NCI-H524 treated with DMSO at 0.1 percent for 48 hours (cell line): ENCODE measurements at places on chromosomes 2 and 18.
A peak's percentile ranks its signal among the peaks of the same experiment; 100 is the strongest.

DNA sequence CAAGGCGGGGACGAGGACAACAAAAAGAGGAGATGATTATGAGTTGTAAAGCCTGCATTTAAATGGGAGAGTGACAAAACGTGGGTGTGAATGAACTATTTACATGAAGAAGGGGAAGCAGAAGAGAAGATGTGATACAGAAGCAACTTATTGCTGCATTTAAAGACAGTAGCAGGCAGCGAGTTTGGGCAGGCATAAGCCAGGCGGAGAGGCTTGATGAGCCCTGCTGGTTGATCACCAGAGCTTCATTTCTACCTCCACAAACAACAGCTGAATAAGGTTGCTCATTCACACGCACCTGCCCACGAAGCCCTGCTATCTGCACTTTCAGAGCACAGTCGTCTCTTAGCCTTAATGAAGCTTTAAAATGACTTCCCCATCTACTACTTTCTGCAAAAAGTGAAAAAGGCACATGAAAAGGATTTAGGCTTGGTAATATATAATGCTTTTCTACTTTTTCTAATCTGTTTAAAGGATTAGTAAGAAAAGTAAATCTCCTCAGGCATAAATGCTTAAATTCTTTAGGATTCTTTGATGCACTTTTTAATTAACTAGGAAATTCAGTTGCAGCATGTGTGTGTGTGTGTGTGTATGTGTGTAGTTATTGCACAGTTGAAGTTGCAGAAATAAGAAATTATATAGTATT, 3.1 kb downstream of the SLC38A11 start:
- no peak for DNase-seq

GRCh38 chr2:222299906-222300725, 1.3 kb upstream of the PAX3 start:
- DNase-seq: no peak

- no peak for DNase-seq
Measured at GRCh38 chr18:40357536-40357935, 1597.5 kb upstream of the PIK3C3 start.

- no peak for DNase-seq
Measured at GRCh38 chr18:61413396-61413795, 80.2 kb downstream of the CDH20 start.

- no peak for DNase-seq
Measured at GRCh38 chr18:79770501-79770815, 27.3 kb upstream of the KCNG2 start.

GRCh38 chr2:10056439-10056838, 13.1 kb downstream of the KLF11 start:
- DNase-seq: no peak

DNA sequence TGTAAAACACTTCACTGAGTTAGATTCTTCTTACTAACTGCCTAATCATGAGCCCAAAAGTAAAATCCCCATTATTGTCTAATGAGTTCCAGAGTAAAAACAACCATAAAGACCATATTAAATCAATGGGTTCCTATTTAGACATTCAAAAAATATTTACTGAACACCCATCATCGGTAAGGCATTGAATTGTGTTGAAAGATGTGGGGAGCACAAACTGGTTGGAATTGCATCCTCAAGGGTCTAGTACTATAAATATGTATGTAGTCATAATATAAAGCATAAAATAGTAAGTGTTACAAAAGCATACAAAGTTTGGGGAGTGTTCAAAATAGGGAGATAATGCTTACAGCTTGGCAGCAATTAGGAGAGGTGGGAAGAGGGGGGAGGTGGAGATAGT, 3.0 kb upstream of the MARCHF4 start:
- no peak for DNase-seq

- no peak for DNase-seq
Measured at GRCh38 chr18:33116376-33116775, 324.1 kb downstream of the CCDC178 start.

DNA sequence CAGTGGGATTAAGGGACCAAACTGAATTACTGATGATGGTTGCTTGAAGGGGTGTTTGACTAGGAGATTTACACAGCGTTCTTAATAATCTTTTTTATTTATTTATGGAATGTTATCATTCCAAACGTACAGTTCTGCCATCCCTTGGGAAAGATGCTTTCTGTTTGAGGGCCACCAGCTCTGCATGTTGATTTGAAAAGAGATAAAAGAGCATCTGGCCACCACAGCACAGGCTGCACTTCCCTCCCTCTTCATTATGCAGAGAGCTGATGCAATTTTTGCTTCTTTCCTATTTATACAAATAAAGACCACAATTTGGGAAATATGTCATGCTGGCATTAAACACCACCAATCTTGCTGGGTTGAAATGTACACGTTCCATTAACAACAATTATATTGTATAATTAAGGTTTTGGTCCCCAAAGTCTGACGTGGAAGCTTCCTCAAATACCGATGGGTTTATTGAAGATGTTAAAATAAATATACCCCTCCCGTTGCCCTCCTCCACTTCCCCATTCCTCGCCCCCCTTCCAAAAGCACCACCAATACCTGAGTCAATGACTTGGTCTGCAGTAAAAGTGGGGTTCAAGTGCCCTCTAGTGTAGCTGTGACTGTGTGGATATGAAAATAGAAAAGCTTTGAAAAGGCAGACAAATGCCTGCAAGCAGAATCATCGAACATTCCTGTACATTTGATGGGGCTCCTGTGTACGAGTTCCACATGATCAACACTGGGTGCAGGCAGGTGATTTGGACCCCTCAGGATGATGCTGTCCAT, 211.9 kb downstream of the HRH4 start:
- peak; percentile 19 for DNase-seq

DNA sequence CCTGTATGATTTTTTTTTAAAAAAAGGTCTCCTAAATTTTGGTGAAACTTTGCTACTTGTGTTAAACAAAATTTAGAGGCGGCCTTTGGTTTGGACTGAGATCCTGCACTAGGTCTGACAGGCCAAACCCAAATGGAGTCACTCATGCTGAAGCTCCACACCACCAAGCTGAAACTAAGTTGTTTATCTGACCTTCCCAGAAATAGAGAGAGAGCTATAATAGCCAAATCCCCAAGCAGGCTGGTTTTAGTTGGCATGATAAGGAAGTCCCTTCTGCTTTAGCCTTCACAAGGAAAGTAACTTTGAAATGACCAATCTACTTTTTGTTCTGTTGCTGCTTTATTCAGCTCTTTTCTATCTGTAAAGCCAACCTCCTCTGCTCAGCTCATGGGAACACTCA, 17.1 kb upstream of the THUMPD2 start:
- DNase-seq: no peak

DNA sequence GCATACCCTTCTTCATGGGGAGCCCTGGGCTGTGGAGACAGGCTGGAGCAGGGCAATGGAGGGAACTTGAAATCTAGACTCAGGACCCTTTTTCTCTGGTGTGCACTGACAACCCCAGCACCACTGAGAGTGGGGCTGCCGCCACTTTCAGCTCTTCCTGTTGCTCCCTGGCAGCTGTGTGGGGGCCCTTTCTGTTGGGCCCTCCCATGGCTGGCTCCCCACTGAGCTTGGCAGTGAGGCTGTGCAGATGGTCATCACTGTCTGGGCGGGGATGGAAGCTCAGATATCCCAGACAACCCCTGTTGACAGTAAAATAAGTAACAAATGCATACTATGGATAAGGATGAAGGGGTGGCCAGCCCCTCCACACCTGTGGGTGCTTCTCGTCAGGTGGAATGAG, 6.7 kb downstream of the MYO7B start:
- DNase-seq: peak; percentile 50

GRCh38 chr2:46002507-46002883, 294.7 kb upstream of the EPAS1 start:
- no peak for DNase-seq

DNA sequence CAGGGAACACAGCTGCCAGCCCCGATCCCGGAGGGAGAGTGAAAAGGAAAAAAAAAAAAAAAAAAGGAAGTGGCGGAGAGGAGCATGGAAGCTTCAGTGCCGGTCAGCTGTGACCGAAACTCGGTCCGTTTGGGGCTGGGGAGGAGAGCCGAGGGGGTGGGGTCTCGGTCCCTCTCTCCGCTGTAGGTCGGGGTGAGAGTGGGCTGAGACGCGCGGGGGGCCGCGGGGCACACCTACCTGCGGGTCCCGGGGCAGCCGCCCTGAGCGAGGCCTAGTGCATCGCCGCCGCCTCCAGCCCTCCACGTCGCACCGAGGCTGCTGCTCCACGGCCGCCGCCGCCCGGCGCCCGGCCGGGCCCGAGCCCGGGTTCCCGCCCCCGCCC, 536 bp downstream of the VPS54 start:
- DNase-seq: no peak

DNA sequence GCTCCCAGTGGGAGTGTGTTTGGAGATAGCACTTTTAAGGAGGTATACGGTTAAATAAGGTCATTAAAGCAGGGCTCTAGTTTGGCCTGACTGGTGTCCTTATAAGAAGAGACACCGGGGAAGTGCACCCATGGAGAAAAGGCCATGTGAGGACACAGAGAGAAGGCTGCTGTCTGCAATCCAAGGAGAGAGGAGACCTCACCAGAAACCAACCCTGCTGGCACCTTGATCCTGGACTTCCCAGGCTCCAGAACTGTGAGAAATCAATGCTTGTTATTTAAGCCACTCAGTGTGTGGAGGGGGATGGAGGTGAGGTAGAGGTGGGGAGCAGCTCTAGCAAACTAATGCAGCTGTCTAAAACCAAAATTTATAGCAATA, 62.0 kb downstream of the RPL31 start:
- no peak for DNase-seq

DNA sequence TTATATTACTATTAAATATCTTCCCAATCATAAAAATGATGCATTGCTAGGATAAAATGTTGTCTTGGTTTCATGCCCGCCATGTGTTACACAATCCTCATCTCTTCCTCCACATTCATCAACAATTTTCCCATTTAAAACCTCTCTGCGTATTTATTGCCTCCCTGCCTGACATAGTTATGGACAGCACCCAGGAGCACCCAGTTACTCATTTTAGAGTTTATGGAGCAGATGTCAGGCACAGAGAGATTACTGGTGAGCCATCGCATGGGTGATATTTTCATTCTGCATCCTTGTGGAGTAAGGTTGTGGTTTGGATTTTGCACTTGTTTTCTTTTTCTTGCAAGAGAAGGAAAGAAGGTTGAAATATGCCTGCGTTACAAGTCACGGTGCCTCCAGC, 116.7 kb upstream of the NPAS2 start:
- DNase-seq: no peak

- DNase-seq: no peak
Measured at GRCh38 chr2:5493256-5493655, 198.9 kb upstream of the SOX11 start.

DNA sequence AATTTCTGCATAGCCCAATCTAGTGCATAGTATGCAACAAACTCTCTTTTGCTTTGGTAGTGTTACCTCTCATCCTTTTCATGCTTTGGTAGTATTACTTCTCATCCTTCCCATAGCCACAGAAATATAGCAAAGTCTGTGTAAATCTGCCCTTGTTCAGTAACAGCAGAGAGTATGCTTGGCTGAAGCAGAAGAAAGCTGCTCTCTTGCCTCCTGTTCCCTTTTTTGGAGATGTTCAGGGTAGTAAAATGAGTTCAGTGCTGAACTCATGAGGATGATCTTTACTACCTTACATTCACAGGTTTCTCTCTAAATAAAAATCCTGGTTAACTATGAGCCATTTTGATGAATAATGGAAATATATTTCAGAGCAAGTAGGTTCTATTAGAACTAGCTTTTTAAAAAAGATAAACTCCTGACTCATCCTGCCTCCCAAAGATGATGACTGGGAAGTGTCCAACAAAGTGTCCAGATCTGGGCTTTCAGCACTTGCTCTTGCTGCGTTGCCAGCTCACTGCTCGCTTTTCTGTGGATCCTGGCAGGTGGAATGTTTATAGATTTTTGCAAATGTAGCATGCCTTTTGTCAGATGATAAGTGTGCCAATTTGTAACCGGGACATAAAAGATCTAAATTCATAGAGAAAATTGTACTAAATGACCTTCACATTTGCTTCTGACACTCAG, 29.4 kb upstream of the CHMP3 start:
- DNase-seq: no peak

GRCh38 chr18:54558609-54559585, 32.1 kb upstream of the DYNAP start:
- no peak for DNase-seq

DNA sequence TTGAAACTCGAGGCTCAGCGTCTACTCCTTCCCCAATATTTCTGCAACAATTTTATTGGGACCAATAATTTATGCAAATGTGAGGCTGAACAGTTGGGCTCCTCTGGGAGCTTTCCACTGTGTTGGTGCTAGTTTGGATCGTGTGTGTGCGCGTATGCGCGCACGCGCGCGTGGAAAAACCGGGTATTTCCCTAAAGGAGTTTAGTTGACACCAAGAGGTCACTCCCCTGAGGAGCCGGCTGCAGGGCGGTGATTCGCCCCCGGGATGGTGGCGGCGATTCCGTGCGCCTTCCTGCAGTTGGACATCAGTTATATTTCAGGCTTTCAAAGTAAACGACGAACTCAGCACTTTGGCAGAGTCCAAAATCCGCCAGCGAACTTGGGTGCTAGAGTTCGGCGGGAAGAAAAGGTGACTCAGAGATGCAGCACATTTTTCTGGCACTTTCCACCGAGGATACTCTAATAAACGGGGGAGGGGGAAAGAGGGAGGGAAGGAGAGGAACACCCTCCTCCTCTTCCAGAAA, 186.5 kb upstream of the FANCL start:
- DNase-seq: no peak

GRCh38 chr18:60319129-60319528, 53.4 kb downstream of the MC4R start:
- no peak for DNase-seq

DNA sequence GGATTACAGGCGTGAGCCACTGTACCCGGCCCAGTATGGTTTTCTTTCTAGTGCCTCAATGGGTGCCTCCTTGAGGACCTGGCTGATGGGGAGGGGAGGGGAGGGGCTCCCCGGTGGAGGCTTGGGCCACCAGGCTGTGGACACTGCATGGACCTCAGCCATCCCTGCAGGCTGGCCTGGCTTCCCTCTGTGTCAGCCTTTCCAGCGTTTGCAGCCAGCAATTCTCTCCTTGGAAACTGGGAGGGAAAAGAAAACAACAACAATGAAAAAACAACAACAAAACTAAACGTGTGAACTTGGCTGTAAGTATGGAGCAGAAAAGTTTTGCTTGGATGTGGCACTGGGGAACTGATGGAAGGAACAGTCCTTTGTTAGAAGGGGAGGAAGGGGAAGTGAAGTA, 159.3 kb downstream of the GLI2 start:
- DNase-seq: no peak

GRCh38 chr2:26646986-26647672, 6.0 kb upstream of the CIB4 start:
- DNase-seq: no peak
